AG04449 (cell line): ENCODE measurements at places on chromosomes 4 and X.

GRCh38 chr4:94508806-94509205 is 57.1 kb downstream of the PDLIM5 start:
- DNase-seq, result no peak

DNA sequence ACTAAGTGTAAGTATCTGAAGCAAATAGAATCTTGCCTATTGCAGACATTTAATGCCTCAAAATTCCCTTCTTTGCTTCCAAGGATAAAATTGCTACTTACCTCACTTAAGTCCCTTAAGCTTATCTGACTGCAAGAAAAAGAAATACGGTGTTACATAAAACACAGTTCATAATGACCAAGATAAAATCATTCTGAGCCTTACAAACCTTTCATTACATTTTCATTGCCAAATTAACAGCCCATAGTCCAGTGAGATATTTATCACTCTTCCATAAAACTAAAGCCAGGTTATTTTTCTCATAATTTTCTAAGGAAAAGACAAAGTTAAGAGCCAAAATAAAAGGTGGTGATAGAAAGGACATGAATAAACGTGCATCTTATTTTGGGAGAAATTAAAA is 74.9 kb upstream of the ZNF518B start:
- DNase-seq, result no peak

DNA sequence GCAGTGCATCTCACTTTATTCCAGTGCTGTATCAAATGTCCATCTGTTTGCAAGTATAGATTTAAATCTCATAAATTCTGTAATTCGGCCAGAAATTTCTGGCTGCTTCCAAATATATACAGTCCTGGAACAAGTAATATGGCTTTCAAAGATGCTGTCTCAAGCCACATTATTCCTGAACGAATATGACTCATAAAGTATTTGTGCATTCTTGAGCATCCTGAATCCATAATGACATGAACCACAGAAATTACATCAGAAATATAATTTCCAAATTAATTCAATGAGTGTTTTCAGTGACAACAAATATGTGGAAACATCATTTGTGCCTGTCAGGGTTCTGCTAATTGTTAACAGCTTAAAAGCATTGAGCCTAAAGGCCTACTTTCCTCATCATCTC is 140.9 kb upstream of the HPGD start:
- DNase-seq, result no peak

DNA sequence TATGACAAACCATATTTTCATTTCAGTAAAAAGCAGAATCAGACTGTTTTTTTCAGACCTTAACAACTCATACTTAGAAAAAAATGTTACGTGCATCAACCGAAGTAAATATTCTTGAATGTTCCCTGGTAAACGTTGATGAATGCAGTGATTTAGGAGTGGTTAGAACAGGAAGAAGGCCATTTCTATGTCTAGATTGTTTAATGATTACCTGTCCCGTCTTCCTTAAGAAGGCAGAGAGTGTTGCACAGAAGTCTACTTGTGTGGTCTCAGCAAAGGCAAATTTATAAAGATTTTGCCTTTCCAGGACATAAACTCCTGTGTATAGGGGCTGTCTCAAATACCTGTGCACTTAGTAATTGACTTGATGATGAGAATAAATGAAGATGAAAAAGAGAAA is 134.5 kb downstream of the MGST2 start:
- DNase-seq, result no peak

DNA sequence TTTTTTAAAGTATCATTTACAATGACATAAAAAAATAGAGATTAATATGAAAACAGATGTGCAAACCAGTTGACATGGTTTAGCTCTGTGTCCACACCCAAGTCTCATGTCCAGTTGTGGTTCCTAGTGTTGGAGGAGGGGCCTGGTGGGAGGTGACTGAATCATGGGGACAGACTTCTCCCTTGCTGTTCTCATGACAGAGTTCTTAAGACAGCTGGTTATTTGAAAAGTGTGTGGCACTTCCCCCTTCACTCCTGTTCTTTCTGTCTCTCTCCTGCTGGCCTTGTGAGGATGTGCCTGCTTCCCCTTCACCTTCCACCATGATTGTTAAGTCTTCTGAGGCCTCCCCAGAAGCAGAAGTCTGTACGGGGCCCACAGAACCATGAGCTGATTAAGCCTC is 23.8 kb downstream of the CNOT6L start:
- no peak for DNase-seq

DNA sequence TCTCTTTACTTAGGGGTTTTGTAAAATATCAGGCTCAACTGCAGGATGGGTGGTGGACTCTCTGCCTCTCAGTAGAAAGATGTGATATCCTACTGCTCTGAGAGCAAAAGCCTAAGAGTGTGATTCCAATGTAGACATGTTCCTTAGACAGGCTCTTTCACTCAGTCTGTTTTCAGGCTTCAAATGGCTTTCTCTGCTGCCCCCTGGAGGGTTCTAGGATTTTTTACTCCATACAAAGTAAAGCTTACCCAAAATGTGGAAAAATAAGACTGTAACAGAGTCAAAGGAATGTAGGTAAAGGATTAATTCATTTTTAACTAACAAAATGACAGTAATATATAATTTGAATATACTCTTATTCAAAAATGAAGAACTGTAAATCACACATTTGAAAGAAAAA is 32.1 kb downstream of the ZGRF1 start:
- peak; percentile 12 for DNase-seq

- no peak for DNase-seq
Observed at GRCh38 chrX:142156567-142156966, 48.5 kb downstream of the MAGEC2 start.

DNA sequence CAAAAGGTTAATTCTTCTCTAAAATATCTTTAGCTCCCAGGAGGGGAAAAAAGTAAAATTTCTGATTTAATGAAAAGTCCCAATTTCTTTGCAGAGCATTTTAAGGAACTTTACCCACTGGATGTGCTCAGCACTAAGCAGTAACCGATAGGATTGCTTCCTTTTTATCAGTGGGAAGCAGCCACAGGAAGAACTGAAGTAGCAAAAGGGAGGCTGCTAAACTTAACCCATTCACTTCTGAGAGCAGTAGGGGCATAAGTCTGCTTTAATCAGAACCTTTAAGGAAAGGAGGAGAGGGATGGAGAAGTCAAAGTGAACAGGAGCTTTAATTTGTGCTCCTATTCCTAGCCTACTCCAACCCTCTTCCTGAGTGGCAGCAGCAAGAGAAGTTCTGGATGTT is at the start of gene F8:
Gene F8, minus strand, starts transcription at position 139 of the 400 bp plus-strand sequence. CDS start 171 bp downstream, outside the sequence.
- no peak for DNase-seq

DNA sequence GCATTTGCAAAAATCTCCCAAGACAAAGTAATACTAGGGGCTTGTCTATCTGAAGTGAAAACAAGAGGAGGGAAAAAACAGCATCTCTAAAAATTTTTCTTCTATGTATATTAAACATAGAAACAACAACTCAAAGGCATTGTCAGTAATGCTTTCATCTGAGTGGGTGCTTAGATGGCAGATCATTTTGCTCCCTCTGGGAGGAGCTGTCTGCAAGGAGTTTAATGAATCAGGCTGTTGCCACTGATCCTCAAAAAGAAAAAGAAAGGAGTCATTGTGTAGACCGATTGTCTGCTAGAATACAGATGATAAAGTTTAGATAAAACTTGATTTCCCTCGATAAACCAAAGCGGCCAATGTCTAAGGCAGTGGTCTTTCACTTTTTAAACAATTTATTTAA is 49.7 kb upstream of the KLHL8 start:
- DNase-seq, result peak; percentile 4

GRCh38 chrX:100642290-100642689 is 1.7 kb upstream of the SRPX2 start:
- no peak for DNase-seq

- no peak for DNase-seq
Observed at GRCh38 chrX:136227948-136228838, 23.0 kb downstream of the MAP7D3 start.

DNA sequence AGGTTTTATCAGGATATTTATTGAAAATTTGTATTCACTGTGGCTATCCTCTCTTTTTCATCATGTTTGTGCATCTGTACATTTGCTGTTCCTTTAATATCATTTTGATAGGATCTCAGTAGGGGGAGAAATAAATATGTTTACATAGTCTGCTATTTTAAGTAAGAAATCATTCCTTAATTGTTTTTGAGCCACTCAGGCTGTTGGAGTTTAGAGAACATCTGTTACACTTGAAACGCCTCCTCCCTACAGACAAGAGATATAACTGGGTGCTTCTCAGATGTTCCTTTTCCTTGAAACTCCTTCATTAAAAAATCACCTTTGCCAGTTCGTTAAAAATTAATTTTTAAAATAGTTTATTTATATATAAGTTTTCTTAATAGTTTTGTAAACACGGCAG is 59.4 kb downstream of the QRFPR start:
- DNase-seq, result no peak

DNA sequence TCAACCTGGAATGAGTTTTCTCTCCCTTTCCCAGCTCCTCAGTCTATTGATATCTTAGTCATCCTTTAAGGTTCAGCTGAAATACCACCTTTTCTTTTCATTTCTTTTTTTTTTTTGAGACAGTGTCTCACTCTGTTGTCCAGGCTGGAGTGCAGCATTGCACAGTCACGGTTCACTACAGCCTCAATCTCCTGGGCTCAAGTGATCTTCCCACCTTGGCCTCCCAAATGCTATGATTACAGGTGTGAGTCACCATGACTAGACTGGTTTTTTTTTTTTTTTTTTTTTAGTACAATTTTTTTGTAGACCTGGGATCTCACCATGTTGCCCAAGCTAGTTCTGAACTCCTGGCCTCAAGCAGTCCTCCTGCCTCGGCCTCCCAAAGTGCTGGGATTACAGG is 28.9 kb downstream of the AFF1 start:
- DNase-seq, result no peak

- no peak for DNase-seq
Observed at GRCh38 chrX:65706041-65706828, 38.8 kb downstream of the MSN start.

- DNase-seq, result no peak
Observed at GRCh38 chr4:71303287-71303686, 35.5 kb upstream of the SLC4A4 start.

DNA sequence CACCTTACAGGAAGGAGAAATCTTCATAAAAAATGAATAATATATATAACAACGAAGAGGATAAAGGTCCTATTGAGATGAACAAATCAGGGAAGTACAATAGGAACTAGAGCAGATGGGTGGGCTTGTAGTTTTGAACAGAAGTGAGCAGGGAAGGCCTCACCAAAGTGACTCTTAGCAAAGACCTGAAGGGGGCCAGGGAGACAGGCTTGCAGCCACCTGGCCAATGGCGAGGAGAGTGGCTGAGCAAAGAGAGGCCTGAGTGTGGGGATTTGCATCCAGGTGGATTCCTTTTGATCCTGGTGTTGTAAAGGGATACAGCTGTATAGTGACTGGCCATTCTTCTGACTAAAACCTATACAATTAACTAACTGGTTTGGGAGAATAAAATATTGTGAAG is 354.1 kb downstream of the CAMK2D start:
- no peak for DNase-seq

DNA sequence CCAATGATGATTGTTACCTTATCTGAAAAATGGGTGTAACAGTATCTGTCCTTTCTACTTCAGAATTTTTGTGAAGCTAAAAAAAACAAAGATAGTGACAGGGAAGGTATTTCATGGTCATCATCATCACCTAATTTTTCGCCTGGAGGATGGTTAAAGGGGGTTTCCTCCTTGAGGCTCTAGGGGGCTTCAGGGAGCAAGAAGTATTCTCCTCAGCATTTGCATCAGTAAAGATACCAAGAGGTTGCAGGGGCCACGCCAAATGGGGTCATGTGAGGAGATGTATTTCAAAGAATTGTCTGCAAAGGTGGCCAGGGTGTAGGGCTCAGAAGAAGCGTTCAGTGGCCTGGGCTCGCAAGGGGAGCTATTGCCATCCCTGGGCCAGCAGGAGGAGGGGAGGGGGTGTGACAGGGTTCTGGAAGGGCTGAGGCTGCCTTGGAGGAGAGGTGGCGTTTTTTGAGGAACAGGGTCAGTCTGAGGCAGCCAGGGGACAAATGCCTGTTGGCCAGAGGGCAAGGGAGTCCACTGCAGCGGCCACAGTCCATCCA is 7.3 kb upstream of the NSG1 start:
- no peak for DNase-seq

- DNase-seq, result no peak
Observed at GRCh38 chr4:7332216-7333023, 102.3 kb downstream of the PSAPL1 start.

DNA sequence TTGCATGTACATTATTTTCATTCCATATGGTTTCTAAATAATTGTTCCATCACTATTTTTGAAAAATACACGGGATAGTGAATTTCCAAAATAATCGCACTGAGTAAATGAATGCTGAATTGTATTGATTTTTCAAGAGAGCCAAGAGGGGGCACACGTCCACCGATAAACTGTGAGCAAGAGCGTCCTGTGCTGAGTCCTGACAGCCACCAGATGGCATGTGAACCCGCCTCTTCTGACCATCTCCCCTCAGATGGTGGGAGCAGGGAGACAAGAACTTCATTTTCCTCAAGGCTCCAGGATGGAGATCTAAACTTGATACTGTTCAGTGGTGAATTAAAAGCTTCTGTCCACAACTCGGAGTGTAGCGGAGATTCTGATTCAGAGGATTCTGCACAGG is 30.6 kb upstream of the IL9R start:
- DNase-seq, result no peak

DNA sequence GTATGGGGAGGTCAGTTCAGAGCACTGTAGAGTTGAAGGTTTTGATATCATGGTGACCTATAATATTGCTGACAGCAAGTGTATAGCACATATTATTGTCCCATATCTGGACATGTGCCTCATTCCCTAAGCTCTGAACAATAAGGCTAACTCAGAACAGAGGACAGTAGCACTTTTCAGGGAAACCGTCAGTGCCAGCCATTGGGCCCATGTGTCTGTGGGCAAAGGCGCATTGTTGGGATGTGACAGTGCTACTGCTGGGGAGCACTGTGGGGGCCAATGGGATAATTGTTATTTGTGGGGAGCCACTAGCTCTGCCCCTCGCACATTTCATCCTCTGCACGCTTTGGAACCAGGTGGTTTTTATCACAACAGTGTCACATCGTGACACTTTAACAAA is 136.2 kb downstream of the ELOVL6 start:
- DNase-seq, result no peak

DNA sequence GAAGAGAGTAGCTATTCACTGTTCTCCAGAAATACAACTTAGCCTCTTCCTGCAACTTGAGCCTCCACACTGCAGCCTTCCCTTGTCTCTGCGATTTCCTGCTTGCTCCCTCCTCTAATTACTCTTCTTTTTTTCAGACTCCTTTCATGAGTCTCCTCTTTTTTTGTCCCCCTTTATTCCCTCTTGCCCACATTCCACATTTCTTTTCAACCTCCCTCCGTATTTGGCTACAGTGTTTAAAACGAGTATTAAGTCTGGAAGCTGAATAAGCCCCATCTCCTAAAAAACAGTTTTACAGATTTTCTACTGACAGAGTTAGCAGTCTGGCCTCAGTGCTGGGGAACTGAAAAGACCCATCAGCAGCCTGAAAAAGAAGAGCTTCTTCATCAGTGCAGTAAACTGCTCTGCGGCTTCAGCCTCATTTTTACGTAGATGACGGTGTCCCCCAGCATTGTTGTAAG is 141.5 kb downstream of the TENM3 start:
- DNase-seq, result no peak

DNA sequence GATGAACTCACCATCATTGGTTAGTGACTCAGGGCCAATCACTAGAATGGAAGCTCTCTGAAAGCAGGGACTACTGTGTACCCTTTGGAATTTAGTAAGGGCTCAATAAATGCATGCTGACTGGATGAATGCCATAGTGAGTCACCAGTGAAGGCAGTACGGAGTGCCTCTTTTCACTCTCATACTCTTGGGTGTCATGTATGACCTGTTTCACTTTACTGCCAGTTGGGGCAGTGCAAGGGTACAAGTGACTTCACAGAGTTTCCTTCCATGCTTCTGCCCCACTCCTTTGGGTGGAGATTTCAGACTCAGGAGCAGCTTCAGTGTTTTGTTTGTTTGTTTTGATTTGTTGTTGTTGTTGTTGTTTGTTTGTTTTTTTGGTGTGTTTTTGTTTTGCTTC is 57.7 kb downstream of the SOX3 start:
- DNase-seq, result no peak
